ENCODE measurements at places on chromosomes 7 and 10. TPM values are rescaled to one million over a fixed set of nuclear protein-coding genes. Genes with fewer than 3 reads are reported as not detected.

The ZNF518A gene
- total RNA-seq = 24.9 TPM

The KBTBD2 gene
- total RNA-seq = 50.7 TPM

The ZNHIT1 gene
- total RNA-seq = 67.0 TPM

The NME8 gene
- total RNA-seq = not detected

DNA sequence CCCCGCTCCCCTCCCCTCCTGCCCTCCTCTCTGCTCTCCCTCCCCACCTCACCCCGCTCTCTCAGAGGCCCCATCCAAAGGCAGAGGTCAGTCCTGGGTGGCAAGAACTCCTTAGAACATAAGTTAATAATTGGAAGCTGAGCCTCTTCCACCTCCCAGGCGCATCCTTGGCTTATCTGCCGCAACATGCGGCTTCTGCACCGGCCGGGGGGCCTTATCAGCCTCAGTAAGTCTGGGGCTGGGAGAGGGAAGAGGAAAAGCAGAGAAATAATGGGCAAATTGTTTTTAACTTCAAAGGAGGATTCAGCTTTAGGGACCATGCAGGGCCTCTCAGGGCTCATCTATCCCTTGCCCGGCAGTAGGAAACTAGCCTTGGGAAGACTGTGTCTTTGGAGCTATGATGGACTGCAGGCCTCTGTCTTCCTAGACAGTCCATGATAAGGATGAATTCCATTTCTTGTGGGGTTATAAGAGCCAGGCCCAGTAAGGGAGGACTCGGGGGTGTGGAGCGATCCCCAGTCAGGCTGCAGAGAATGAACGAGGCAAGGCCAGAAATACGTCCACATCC, 411.6 kb downstream of the PLXNA4 start:
- H3K4me3 ChIP-seq = no peak overlapping the region
- no peak for DNase-seq
- H3K27ac ChIP-seq = no peak overlapping the region
- no peaks in the 10 kb centered on the region for H3K27me3 ChIP-seq

GRCh38 chr10:131113165-131113564, 198.4 kb downstream of the TCERG1L start:
- H3K4me3 ChIP-seq = no peak overlapping the region
- H3K4me1 ChIP-seq = no peaks in the 10 kb centered on the region
- DNase-seq = no peak

DNA sequence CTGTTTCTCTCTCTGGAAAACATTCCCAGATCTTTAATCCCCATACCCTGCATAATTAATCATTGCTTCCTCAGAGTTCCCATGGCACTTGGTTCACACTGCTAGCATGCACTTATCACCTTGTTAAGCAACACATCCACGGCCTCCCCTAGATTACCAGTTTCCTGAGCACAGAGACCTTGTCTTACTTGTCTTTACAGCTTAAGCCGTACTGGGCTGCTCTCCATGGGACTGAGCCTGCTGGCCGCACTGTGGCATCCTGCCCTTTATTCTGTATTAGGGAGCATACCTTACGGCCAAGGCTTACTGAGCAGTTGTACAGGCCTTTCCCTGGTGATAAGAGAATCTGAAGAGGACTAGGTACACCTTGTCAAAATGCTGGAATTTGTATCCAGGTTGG, 190.2 kb downstream of the REEP3 start:
- H3K27ac ChIP-seq = peak overlapping the region; percentile 82
- H3K36me3 ChIP-seq = no peaks in the 10 kb centered on the region
- H3K4me1 ChIP-seq = peaks cover 29% of the 10 kb centered on the region
- peak overlapping the region; percentile 15 for H3K4me3 ChIP-seq

DNA sequence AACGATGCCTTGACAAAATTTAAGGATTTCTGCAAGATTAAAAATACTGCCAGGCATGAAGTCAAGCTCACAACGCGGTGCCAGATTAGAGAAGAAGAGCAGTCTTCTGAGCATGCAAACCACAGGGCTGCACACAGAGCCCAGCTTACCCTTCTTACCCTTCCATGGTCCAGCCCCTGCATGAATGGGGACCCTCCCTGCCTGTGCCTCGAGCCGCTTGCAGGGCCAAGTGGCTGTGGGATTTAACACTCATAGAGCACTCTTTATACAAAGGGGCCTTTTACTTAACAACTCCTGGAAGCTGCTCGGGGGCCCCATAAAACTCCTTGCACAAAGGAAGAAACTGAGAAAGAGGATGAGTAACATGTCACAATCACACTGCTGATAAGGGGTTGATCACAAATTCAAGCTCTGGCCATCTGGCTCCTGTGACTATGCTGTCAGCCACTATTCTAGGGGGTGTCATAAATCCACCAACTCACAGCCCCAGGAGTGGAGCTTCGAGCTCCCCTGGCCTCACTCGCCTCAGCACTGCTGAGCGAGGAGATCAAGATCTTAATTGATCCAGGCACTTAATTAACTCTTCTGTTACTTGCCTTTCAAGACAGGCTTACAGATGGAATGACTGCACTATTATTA, 514.8 kb downstream of the TNS3 start:
- no peaks in the 10 kb centered on the region for H3K36me3 ChIP-seq
- H3K4me3 ChIP-seq = no peak overlapping the region
- H3K27me3 ChIP-seq = no peaks in the 10 kb centered on the region

DNA sequence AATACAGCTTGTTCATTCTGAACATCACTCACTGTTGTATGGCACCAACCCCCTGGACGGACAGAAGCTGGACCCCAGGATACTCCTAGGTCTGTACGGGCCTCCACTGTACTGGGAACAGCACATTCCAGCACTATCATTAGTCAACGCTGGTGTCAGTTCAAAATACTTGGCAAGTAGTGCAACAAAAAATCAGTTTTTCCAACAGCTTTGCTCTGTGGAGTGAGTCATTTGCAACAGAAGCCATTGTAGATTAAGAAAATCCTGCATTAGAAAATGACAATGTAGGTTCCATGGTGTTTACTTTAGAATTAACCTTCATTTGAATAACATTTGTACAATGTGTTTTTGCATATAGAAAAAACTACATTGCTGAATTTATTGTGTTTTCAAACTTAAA, 266.6 kb downstream of the HDAC9 start:
- no peaks in the 10 kb centered on the region for H3K27me3 ChIP-seq
- H3K4me1 ChIP-seq = no peaks in the 10 kb centered on the region
- H3K4me3 ChIP-seq = no peak overlapping the region
- H3K27ac ChIP-seq = no peak overlapping the region

Measured in SJCRH30 (cell line).